ENCODE measurements at places on chromosomes 1 and 21. TPM values are rescaled to one million over a fixed set of nuclear protein-coding genes. Genes with fewer than 3 reads are reported as not detected.

PDPN gene
- 20.1 TPM for total RNA-seq

S100A7A gene
- not detected for total RNA-seq

KIF21B gene
- total RNA-seq: 1.1 TPM

FAM89A gene
- 8.0 TPM for total RNA-seq

GBP4 gene
- total RNA-seq: 10.1 TPM

CFAP45 gene
- 0.56 TPM for total RNA-seq

LCA5L gene
- 5.4 TPM for total RNA-seq

GRCh38 chr1:106584107-106584506 lies 472.4 kb upstream of the PRMT6 start:
- H3K27me3 ChIP-seq: no peaks in the 10 kb centered on the region
- H3K4me3 ChIP-seq: no peak overlapping the region
- H3K36me3 ChIP-seq: no peaks in the 10 kb centered on the region
- H3K4me1 ChIP-seq: no peaks in the 10 kb centered on the region
- DNase-seq: no peak

DNA sequence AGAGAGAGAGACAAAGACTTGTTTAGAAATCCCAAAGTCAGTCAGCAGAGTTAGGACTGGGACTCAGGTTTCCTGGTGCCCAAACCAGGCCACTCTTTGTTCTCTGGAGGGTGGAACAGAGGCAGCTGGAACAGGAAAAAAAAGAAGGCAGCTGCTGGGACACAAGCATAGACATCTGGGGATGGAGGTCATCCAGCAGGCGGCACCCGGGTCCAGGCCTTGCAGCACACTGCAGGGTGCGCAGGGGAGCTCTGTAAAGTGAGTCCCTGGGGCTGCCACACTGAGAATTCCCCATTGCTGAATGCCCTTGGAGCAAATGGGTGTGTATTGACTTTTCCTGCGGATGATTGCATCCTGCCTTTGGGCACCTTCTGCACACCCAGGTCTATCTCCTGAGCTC lies 222.9 kb upstream of the CSF3R start:
- no peak overlapping the region for H3K27ac ChIP-seq
- no peaks in the 10 kb centered on the region for H3K4me1 ChIP-seq
- DNase-seq: no peak
- H3K36me3 ChIP-seq: no peaks in the 10 kb centered on the region

GRCh38 chr1:47505267-47505666 lies 67.4 kb downstream of the FOXD2 start:
- peaks cover 4% of the 10 kb centered on the region for H3K4me1 ChIP-seq
- no peaks in the 10 kb centered on the region for H3K36me3 ChIP-seq
- peaks cover 12% of the 10 kb centered on the region for H3K27me3 ChIP-seq
- no peak overlapping the region for H3K4me3 ChIP-seq
- no peak overlapping the region for H3K27ac ChIP-seq
- no peak for DNase-seq

GRCh38 chr21:37193006-37193405 lies 74.1 kb downstream of the VPS26C start:
- no peaks in the 10 kb centered on the region for H3K27me3 ChIP-seq
- no peak for DNase-seq
- no peak overlapping the region for H3K4me3 ChIP-seq
- no peak overlapping the region for H3K27ac ChIP-seq

DNA sequence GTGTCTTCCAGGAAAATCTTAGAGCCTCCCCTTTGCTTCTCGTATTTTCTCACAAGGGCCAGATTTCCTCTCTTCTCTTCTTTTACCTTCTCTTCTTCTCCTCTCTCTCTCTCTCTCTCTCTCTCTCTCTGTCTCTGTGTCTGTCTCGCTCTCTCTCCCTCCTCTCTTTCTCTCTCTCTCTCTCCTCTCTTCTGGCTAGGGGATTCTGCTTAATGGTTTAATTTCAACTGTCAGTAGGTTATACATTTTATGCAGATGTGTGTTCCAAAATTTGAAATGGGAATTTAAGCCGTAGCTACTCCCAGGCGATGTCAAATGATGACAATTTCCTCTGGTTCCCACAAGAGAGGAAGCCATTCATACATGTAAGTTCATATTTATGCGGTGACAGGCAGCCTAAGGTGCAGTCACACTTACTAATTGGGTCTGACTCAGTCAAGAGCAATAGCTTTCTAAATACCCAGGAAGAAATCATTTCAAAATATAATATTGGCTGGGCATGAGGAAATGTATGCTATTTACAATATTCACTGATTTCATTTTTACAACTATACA lies 1.4 kb downstream of the DSCAM start:
- no peaks in the 10 kb centered on the region for H3K36me3 ChIP-seq
- no peaks in the 10 kb centered on the region for H3K27me3 ChIP-seq
- H3K27ac ChIP-seq: no peak overlapping the region
- DNase-seq: no peak

DNA sequence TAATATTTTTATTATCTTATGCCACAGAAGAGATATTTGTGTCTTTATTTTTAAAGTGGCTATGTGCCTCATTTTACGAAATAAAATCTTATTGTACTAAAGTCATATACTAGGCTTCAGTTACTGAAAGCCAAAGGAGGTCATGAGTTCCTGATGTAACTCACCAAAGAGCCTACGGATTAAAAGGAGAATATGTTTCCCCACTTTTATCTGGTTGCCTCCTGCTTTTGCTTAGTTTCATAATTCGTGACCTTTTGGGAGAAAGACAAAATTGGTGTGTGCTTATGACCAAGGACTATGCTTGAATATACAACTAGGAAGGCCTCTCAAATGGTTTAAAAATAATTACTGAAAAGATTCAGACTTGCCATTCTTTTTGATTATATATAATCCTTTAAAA lies 18.2 kb upstream of the AHCTF1 start:
- no peaks in the 10 kb centered on the region for H3K36me3 ChIP-seq
- no peaks in the 10 kb centered on the region for H3K27me3 ChIP-seq
- no peak overlapping the region for H3K27ac ChIP-seq
- DNase-seq: no peak
- H3K4me1 ChIP-seq: peaks cover 25% of the 10 kb centered on the region

DNA sequence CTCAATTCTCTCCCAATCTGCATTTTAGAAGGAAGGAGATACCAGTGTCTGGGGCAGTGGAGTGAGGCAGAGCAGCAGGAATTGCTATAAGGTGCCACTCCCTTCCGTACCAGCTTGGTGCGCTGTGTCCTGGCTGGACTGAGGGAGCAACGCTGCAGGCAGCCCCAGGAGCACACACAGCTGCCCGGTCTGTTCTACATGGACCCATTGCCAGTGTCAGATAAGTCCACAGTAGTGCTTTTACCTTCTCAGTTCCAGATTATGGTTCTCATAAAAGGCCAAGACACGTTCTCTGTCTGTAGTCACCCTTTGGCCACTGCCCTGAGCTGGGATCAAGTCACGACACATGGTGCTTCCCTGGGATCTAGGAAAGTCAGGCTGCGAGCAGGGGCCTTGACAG lies 44.1 kb upstream of the BARHL2 start:
- DNase-seq: no peak
- no peak overlapping the region for H3K27ac ChIP-seq
- no peaks in the 10 kb centered on the region for H3K4me1 ChIP-seq
- no peaks in the 10 kb centered on the region for H3K36me3 ChIP-seq

GRCh38 chr1:243554686-243555085 lies 295.4 kb downstream of the AKT3 start:
- DNase-seq: no peak
- no peak overlapping the region for H3K27ac ChIP-seq
- no peaks in the 10 kb centered on the region for H3K4me1 ChIP-seq
- peaks cover 4% of the 10 kb centered on the region for H3K36me3 ChIP-seq
- H3K27me3 ChIP-seq: no peaks in the 10 kb centered on the region

DNA sequence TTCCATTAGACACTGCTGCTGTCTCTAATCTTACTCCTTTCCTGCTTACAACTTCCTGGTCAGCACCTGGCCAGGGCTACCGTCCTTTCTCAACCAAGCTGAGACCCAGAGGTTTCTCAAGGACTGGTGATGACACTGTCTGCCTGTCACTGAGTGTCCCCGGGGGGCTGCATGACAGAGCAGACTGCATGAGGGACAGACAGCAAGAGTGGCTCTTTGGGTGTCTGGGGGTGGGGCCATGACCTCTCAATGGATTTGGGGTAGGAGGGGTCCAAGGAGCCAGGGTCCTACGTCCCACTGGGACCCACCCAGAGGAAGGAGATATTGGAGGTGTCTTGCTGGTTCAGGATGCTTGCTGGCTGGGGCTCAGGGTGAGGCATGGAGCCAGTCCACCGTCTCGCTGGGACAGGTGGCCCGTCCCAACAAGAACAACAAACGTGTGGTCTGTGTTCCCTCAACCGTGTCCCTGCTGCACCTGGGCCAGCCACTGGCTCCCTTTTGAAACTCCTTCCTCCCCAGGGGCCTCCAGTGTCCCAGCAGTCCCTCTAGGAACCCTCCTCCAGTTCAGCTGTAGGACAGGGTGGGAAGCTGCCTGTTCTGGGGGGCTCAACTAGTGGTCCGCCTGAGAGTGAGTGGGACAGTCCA lies 344.6 kb upstream of the AJAP1 start:
- H3K4me1 ChIP-seq: no peaks in the 10 kb centered on the region
- DNase-seq: peak; percentile 30
- H3K36me3 ChIP-seq: no peaks in the 10 kb centered on the region
- H3K27me3 ChIP-seq: no peaks in the 10 kb centered on the region

- no peaks in the 10 kb centered on the region for H3K27me3 ChIP-seq
- no peak for DNase-seq
- no peak overlapping the region for H3K27ac ChIP-seq
- no peak overlapping the region for H3K4me3 ChIP-seq
Observed at GRCh38 chr1:46098027-46098712, 34.3 kb downstream of the PIK3R3 start.

DNA sequence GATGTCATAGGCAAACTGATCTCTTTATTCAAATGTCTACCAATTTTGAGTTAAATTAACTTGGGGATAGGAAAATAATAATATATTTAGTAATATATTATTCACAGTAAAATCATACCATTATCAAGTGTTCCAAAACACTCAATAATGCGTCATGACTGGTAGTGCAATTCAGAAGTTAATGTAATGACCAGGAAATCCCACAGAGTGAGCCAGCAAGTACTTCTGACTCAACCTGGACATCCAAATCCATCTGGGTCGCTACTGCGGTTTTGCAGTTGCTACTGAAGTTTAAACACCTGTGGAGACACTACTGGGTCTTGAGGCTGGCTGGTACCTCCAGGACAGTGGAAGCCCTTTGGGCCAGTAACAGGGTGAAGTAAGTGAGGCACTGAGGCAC lies 44.8 kb downstream of the DPYD start:
- no peak for DNase-seq
- H3K36me3 ChIP-seq: no peaks in the 10 kb centered on the region
- H3K27me3 ChIP-seq: no peaks in the 10 kb centered on the region
- no peaks in the 10 kb centered on the region for H3K4me1 ChIP-seq
- H3K27ac ChIP-seq: no peak overlapping the region

GRCh38 chr1:182795563-182796228 lies 6.1 kb downstream of the NPL start:
- no peaks in the 10 kb centered on the region for H3K4me1 ChIP-seq
- no peak for DNase-seq
- H3K27ac ChIP-seq: no peak overlapping the region
- no peaks in the 10 kb centered on the region for H3K36me3 ChIP-seq
